ENCODE measurements at places on chromosomes 5 and 9.

DNA sequence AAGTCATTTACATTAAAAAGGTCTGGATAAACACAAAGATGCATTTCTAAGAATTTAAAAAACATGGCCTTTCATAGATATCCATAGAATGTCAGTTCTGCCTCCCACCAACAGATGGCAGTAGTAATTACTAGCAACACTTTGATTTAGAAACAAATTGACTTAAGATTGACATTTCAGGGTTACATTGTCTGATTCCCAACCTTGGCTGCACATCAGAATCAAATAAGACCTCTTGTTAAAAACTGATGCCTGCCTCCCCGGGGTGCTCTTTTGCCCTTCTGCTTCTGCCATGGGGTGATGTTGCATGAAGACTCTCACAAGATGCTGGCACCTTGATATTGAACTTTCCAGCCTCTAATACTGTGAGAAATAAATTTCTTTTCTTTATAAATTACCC is 146.2 kb upstream of the GPR151 start:
- no peak for DNase-seq

DNA sequence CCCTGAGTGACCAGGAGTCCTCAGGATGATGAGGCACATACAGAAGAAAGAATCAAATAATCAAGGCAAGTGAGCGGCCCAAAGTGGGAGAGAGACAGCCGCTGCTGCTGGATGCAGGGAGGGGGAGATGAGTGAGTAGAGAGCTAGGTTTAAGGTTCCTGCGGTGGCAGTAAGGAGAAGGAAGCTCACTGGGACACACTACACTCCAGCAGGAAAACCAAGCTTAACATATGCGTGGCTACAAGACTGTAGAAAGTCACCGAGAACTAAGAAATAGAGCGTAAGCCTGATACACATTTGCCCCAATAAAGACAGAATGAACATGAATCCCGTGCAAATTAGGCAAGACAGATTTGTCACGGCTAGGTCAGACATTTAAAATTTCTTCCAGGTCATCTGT is 470.2 kb downstream of the KDM4C start:
- DNase-seq, result no peak

GRCh38 chr5:154782812-154783592 is 27.8 kb downstream of the LARP1 start:
- DNase-seq, result no peak

DNA sequence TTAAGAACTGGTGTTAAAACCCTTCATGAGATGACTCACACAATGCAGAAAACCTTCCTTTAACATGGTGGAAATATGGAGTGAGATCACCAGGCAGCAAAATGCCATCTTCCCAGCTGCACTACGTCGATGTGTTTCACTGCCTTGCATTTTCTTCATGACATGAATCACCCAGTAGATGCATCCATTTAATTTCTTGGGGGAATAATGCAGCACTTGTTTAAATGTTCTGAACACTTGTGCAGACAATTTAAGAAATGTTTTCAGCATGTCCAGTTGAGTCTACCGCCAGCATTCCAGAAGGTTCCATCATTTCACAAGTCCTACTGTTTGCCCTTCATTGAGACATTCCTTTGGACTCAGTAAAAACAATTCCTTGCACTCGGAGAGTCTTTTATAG is 81.6 kb downstream of the ADAMTS16 start:
- no peak for DNase-seq

GRCh38 chr9:132350861-132351315 is 3.9 kb downstream of the SETX start:
- no peak for DNase-seq

DNA sequence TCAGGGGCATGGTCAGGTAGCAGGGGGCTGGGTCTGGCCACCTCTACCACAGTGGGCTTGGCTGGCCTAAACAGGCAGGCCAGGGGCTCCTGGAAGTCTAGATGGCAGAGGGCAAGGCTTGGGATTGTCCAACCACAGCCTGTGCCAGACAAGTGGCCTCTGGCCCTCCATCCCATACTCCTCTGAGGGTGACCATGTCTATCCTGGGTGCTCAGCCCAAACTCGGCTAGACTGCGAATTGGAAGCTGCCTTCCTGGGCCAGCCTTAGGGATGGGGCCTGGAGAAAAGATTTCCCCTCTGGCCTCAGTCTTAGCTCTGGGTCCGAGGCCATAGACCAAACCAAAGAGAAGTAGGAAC is 110.5 kb downstream of the PHF2 start:
- DNase-seq, result no peak

DNA sequence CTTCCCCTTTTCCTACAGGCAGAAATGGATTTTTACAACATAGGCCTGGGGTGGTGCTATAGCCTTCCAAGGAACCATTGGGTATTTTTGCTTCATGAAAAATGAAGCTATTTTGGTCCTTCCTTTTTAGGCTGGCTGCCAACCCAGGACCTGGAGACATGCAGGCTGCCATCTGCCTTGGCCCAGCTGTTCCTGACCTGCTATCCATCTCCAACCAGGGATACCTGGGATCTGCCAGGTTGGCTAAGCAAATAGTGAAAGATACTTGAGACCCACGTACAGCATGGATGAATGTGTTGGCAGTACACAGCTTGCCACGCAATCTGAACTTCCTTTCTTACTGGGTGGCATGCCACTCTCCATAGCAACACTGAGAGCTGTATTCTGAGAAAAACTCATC is 31.1 kb downstream of the MRPS27 start:
- no peak for DNase-seq

GRCh38 chr5:122327110-122327509 is 15.1 kb downstream of the SNCAIP start:
- no peak for DNase-seq

DNA sequence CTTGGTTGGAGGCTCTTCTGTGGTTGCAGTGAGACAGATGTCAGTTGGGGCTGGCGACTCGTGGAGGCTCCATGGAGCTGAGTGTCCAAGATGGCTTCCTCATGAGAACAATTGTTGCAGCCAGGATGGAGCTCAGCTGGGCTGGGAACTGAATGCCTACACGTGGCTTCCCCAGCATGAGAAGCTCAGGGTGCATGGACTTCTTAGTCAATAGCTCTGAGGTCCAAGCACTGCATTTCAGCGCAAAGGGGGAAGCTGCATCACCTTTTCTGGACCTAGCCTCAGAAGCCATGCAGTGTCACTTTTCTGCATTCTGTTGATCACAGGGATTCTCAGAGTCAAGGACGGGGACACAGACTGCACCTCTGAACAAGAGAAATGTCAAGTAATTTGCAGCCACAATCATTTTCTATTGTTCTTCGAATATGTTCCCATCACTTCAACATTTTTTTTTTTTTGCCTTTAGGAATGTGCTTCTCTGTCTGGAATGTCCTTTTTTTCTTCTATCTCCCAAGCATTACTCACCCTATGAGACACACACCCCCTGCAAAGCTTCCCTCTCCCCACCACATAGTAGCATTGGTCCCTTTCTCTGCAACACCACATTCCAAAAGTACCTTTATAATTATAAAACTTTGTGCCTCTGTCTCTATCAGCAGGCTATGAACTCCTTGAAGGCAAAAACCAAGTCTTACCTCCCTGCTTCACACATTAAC is 57.5 kb upstream of the STK32A start:
- DNase-seq, result no peak
